Right atrium auricular region (tissue), 2 donors: ENCODE measurements at places on chromosomes 6 and 20. TPM values are rescaled to one million over a fixed set of nuclear protein-coding genes. Genes with fewer than 3 reads are reported as not detected.

Gene PTCRA
- not detected for total RNA-seq

Gene PDYN
- total RNA-seq, result not detected

Gene TNFRSF21
- 12.1 TPM for total RNA-seq

Gene SLC25A27
- 6.2 TPM for total RNA-seq

Gene FNDC1
- total RNA-seq, result 1.8 TPM

Gene MICAL1
- total RNA-seq, result 4.5 TPM
